Amygdala (tissue), 56 donors: ENCODE measurements at places on chromosomes 6 and 20.

DNA sequence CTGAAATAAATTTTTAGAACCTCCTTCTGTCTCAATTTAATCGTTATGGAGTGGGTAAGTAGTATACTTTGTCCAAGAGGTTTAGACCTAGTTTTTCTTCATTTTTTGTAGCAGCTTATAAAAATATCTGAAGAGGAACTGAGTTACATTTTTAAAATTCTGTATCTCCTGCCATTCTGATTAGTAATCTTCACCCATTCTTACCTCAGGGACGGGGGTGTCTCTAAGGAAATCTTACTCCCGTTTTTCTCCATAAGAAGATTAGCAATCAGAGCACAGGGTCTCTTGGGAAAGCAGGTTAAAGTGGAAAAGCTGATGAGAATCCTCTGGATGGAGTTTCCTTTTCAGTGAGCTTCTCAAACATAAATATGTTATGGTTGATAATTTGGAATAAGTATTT lies 259.3 kb upstream of the FAM83B start:
- DNase-seq: no peak

GRCh38 chr6:73394577-73395354 lies at the start of gene DDX43:
TSS of gene DDX43 (plus strand) at chr6:73394828. CDS start at chr6:73394906, 78 bp downstream.
- DNase-seq: no peak

- no peak for DNase-seq
Measured at GRCh38 chr6:14058735-14059134, 58.8 kb upstream of the CD83 start.

DNA sequence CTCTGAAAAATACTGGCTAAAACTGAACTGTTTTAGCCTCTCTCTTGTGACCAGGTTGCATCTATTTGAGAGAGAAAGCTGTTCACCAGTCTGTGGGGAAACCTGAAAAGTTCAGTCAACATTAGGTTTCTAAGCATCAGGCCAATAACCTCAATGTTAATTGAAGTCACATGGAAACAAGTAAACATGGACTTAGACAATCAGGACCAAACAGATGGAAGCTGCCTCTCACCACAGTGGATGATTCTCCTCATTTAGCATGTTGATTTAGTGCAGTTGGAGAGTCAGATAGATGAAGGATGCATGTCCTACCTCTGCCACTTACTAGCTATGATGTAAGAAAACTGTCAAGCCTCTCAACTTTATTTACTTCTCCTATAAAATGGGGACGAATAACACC lies 18.2 kb downstream of the SCGN start:
- DNase-seq: no peak

DNA sequence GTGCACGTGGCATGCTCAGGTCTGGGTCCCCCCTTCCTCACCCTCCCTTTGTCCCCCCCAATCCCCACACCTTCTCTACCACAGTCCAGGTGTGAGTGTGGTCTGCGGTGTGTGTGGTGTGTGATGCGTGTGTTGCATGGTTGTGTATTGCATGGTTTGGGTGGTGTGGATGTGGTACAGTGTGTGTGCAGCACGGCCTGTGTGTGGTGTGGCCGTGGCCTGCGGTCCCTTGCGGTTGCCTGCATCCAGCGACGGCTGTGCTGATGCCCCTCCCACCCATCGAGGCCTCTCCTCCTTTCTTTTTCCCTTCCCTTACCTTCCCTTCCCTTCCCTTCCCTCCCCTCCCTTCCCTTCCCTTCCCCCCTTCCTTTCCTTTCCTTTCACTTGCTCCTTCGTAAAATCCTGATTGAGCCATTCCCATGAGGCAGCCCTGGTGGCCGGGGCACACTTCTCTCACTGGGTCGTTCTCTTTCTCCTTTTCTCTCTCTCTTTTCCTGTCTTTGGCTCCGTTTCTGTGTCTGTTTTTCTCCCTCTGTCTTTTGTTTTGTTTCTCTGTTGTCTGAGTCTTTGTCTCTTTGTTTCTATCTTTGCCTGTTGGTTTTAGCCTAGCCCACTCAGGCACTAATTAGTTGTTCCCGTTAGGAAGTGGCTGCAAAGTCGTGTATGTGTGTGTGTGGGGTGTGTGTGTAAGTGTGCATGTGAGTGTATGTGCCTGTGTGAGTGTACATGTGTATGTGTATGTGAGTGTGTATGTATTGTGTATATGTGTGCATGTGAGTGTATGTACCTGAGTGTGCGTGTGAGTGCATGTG lies 65.7 kb downstream of the SRC start:
- DNase-seq: no peak

- no peak for DNase-seq
Measured at GRCh38 chr20:41316051-41316450, 1.5 kb downstream of the ZHX3 start.

GRCh38 chr20:888057-888456 lies 28.1 kb downstream of the ANGPT4 start:
- no peak for DNase-seq

DNA sequence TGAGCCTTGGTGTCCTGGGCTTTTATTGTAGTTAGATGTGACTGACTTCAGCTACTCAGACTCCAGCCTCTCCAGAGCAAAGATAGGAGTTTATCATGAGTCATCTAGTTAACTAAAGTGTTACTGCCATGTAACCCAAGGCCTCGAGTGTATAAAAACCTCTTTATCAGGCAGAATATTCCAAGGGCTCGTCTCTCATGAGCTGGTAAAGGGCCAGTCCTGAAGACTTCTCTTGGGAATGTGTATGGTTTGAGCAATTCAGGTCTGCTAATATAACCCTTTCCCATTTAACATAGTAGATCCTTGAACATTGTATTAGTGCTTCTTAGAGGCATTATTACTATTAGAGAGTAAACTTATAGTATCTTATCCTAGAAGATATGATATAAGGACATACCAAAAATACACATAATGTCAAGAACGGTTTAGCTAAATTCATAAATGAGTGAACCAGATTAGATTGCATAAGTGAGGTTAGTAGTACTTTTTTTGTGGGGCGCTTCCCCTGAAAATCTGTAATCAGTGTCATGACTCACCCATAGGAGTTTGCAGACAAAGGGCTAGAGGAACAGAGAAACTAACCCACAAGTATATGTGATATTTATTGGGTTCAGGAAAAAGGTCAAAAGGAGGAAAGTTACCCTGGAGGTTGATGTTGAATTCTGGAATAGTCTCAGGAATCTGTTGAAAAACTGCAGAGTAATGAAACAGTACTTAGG lies 16.0 kb downstream of the DSE start:
- DNase-seq: no peak
